ENCODE measurements at places on chromosomes 3 and 15.
A peak's percentile ranks its signal among the peaks of the same experiment; 100 is the strongest.

DNA sequence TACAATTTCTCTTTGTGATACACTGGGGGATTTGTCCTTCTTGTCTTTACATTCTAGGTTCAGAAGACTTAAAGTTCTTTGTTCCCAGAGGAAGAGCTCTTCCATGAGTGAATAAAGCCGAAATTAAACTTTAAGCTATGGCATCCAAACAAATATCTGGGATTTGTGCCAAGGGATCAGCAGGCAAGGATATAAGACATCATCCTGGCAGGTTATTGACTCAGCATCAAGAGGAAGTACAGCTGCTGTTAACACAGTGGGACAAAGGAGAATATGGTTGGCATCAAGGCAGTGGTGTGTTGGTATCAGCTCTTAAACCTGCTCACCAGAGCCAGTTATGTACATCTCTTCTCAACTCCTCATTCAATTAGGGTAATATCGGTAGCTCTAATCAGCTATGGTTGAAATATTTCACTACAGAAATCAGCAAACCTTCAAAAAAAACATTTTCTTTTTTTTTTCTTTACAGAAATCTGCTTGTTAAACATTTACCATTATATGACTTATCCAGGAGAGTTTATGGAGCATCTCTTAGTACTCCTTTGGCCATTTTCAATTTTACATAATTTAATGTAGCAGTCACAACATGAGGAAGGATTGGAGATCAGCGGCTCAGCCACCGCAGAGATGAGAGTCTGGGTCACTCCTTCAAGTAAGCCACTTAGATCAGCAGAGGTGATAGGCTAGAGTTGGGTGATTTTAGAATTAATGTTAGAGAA lies 1198.6 kb upstream of the EPHA6 start:
- DNase-seq, result peak; percentile 51

DNA sequence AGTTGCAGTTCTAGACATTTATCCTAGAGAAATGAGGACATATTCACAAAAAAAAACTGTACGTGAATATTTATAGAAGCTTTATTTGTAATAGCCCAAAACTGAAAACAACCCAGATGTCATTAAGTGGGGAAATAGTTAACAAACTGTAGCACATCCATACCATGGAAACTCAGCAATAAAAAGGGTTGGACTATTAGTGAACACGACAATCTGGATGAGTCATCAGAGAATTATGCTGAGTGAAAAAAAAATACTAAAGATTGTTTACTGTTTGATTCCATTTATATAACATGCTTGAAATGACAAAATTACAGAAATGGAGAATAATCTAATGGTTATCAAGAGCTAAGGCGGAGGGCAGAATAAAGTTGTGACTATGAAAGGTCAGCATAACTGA lies 59.5 kb downstream of the CPA3 start:
- no peak for DNase-seq

GRCh38 chr15:69750253-69750652 lies 297.6 kb downstream of the RPLP1 start:
- no peak for DNase-seq

- peak; percentile 26 for DNase-seq
Measured at GRCh38 chr3:46866720-46867549, 3.7 kb upstream of the MYL3 start.

DNA sequence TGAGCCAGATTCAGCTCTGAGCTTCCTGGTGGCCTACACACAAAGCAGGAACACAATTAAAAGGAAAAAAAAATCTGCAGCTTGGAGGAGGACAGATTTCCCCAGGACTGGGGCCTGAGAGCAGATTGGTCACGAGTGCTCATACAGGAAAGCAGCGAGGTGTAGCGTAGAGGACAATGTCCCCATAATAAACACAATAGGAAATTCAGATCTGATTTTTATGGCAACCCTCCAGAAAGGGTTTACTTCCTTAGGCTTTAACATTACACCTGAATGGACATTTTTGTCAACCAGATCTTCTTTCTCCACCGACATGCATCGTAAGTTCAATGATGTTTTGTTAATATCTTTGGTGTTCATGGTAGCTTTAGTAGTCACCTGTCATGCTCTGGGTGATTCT lies 23.3 kb downstream of the SLC6A20 start:
- no peak for DNase-seq

- peak; percentile 23 for DNase-seq
Measured at GRCh38 chr3:193890016-193890897, 245.7 kb upstream of the HES1 start.

- DNase-seq, result no peak
Measured at GRCh38 chr3:195829897-195830254, 18.1 kb upstream of the MUC4 start.

- no peak for DNase-seq
Measured at GRCh38 chr3:4850211-4850927, 128.9 kb upstream of the BHLHE40 start.

GRCh38 chr3:38030126-38031021 lies 932 bp upstream of the PLCD1 start:
- no peak for DNase-seq

GRCh38 chr3:136932978-136933772 lies 24.6 kb upstream of the IL20RB start:
- DNase-seq, result no peak

- DNase-seq, result no peak
Measured at GRCh38 chr15:64931381-64931780, 19.7 kb downstream of the ANKDD1A start.

DNA sequence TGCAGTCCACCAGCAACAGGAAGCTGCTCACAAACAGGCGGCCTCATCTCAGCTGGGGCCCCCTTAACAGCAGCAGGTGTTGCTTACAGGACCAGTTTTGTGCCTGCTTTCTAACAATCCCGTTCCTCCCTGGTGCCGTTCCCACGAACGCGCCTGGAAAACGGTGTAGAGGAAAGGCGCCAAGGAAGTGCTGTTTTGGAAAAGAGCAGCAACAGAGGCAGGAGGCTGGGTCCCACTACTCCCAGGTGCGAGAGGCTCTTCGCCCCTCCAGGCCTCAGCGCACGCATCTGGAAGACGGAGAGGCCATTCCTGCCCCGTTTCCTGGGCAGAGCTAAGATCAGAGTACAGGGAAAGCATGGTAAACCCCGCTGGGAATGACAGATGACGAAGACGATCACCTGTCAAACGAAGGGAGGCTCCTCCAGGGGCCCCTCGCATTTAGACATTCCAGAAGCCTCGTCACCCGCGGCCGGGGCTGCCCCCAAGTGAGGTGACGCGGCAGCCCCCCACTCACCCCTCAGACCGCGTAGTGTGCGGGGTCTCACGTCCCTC lies 603 bp downstream of the SCAPER start:
- DNase-seq, result no peak

- DNase-seq, result no peak
Measured at GRCh38 chr15:97196048-97197014, 764.2 kb upstream of the ARRDC4 start.

GRCh38 chr3:31721676-31722075 lies 189.0 kb downstream of the STT3B start:
- no peak for DNase-seq

- no peak for DNase-seq
Measured at GRCh38 chr3:50124800-50125178, 30.3 kb upstream of the SEMA3F start.
